IPS-NIHi11 (cell line): ENCODE measurements at places on chromosomes 12 and 14.
A peak's percentile ranks its signal among the peaks of the same experiment; 100 is the strongest.

DNA sequence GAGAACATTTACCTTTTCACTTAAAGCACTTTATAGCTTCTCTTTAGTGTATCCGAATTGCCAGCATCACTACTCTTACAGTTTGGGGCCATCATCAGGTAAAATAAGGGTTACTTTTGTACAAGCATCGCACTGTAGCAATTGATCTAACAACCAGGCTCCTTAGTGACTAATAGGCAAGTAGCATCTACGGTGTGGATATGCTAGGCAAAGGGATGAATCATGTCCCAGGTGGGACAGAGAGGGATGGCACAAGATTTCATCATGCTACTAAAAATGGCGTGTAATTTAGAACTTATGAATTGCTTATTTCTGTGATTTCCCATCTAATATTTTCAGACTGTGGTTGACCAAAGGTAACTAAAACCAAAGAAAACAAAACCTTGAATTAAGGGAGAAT lies 582.3 kb downstream of the KCNH5 start:
- DNase-seq, result no peak

DNA sequence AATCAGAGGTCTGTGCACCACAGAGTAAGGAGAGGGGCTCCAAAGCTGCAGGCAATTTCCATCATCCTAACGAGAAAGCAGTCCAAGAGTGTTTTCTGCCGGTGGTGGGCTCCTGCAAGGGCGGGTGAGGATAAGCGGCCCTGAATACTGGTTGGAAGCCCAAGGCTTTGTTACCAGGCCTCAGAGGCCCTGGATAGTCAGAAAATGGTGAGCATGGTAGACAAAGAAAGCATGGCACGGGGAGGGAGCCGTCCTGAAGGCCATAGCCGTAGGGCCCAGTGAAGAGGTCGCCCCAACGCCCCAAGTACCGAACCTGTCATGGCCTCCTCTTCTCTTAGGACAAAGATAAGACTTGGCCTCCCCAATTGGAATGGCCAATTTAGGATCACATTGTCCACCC lies 306.6 kb upstream of the FKBP4 start:
- DNase-seq, result no peak

- DNase-seq, result peak; percentile 60
Observed at GRCh38 chr12:116736962-116737773, 701 bp downstream of the SPRING1 start.

DNA sequence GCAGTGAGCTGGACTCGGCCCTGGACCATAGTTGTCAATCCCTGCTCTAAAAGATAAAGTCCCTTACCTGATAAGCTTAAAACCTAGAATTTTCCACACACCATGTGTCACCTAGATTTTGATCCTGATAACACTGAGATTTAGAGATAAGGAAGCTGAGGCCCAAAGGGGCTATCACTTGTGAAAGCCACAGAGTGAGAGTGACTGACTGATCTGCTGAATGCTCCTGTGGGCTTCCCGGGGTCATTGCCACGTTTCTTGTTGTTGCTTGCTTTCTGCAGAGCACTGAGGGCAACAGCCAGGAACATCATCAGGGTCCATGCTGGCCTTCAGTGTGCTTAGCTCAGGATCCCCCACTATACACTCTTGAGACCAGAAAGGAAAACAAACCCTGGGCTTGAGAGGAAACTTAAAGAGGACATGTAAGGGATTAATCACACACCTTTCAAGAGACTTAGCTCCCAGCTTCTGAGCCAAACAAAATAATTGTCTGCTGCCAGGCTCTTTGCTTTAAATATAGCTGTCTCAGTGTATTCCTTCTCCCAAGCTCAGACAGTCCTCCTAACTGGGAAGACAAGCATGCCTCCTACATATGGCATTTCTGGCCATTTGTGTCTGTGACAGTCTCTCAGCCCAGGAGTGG lies 82.6 kb upstream of the ARHGAP5 start:
- no peak for DNase-seq

GRCh38 chr14:24806061-24806678 lies 172.2 kb upstream of the GZMB start:
- DNase-seq, result peak; percentile 71

GRCh38 chr12:43348221-43348620 lies 203.8 kb downstream of the ADAMTS20 start:
- no peak for DNase-seq

GRCh38 chr12:94807951-94808350 lies 157.6 kb upstream of the TMCC3 start:
- no peak for DNase-seq

GRCh38 chr14:85512451-85512850 lies 17.5 kb upstream of the FLRT2 start:
- DNase-seq, result no peak

GRCh38 chr14:96649327-96649601 lies 147.1 kb downstream of the PAPOLA start:
- no peak for DNase-seq

DNA sequence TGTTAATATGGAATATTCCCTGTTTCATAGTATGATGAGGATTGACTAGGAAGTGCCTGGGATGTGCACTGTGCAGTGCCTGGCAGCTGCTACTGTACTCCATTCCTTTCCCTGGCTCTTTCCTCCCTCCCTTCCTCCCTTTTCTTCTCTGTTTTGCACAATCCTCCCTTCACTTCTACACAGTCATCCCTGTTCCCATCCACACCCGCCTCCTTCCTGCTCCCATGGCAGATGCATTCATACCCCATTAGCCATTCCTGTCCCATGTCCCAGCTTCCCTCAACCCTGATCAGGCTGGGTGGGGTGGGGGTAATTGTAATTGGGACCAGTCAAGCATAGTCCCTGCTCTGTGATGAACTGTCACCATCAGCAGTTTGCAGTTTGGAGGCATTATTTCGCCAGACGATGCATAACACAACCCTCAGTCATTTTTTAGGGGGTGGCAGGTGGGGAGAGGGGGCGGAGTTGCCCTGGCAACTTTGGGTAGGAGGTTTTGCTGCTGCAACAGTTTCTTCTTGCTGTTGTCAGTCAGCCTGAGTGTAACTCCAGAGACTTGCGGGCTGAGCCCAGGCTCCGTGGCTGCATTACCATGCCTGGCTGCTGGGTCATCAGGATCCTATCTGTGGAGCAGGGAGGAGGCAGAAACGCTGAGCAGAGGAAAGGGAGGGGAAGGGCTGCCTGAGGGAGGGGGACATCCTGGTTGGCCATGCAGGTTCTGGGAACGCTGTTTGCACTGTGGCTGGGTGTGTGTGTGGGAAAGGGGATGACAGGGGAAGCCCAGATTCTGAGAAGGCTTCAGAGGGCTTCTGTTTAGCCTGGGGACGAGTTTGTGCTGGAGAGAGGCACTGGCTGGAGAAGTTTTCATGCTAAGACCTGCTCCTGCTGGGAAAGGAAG lies 4.1 kb upstream of the KRT84 start:
- DNase-seq, result no peak

DNA sequence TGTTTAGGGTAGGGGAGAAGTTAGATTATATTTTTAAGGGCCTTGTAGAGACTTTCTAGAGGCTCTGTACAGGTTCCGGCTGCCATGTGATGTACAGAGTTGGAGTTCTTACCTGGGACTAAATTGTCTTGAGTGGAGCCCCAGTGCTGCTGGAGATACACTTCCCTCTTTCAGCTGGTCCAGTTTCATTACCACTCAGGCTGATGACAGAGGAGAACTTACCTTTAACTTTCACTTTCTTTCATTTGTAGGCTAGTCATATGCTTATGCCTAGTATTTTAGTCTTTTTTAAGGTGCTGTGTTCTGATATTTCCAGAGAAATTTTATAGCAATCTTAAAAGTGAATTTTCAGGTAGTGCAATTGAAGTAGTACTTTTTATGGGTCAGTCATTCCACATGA lies 117.3 kb downstream of the ERC1 start:
- DNase-seq, result no peak

- peak; percentile 59 for DNase-seq
Observed at GRCh38 chr14:74348241-74348734, at the start of gene VRTN. VRTN (plus strand) TSS chr14:74348471; CDS start chr14:74356784, 8,313 bp downstream.

- no peak for DNase-seq
Observed at GRCh38 chr12:117551665-117552064, 190.2 kb upstream of the NOS1 start.

GRCh38 chr14:92486881-92487280 lies 26.7 kb upstream of the RIN3 start:
- no peak for DNase-seq

DNA sequence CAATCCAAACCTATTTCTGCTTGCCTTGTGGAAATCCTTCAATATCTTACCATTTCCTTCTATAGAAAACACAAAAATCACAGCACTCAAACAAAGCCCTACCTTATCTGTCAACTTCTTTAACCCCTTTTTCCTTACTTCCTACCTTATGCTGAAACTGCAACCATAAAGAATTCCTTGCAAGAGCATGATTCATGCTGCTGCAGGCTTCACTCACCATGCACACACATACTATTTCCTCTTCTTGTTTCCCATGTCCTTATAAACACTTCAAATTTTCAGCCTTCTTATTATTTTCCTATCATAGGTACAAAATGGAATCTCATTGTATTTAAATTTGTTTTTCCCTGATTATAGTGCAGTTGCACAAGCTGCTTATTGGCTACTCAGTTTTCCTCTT lies 23.3 kb downstream of the LMNTD1 start:
- no peak for DNase-seq

GRCh38 chr14:34329301-34329700 lies 132.7 kb downstream of the SPTSSA start:
- no peak for DNase-seq

DNA sequence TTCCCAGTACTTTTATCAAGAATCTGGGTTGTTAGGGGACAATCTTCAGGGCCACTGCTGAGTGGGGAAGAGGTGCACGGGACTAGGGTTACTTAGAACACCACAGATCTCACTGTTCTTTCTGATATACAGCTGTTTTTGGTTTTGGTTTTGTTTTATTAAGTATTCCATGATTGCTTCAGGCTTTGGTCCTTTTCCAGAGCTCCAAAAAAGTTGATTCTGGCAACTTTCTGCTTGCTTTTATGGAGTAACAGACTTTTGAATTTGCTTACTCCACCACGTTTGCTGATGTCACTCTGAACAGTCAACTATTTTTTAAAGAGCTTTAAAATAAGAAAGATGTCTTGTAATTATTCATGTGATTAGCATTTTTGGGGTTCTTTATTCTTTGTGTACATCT lies 368.1 kb upstream of the FOXG1 start:
- DNase-seq, result no peak

DNA sequence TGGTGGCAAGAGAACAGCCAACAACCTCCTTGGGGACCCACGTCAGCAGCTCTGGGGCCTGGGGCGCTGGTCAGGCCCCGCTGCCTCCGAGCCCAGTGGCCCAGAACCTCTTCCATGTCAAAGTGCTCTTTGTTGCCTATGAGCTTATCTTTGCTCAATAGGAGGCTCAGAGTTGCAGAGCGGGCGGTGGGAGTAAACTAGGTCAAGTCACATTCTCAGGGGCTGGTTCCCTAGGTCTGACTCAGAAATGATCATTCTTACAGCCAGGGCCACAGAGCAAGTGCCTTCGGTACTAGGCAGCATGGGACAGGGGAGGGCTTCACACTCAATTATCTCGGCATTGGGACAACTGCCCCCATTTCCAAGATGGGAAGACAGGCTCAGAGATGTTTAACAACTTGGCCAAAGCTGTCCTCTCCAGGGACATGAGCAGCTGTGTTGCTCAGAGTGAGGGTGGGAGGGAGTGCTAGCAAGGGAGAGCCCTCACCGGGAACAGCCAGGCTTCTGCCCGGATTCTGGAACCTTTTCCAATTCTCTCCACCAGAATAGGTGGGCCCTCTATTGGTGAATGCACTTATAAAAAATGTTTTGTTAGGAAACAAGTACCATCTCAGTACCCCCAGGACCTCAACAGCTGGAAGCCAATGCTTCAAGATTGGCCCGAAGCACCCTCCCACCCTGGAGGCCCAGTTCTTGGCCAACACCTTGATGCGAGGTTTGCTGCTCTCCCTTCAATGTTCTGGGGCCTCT lies 11.9 kb downstream of the SLC25A29 start:
- DNase-seq, result no peak

DNA sequence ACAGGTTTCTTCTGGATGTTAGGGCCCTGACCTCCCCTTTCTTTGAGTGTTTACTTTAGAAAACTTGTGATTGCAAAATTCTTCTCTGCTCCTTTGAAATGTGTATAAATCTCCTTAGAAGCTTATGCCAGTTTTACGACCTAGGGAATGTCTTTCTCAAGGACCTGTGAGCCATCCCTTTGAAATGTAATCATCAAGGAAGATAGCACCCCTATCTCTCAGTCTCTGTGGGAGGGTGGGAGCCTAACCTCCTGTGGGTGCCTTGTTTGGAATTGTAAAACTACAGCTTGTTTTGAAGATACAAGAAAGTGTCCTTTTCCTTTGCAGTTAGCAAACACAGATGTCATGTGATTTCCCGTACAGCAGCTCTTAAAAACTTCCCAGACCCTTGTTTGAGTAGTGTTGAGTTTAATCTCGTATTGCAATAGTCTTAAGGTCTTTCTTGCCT lies 3.3 kb downstream of the OR10AD1 start:
- no peak for DNase-seq

- no peak for DNase-seq
Observed at GRCh38 chr12:74259199-74259598, 278.4 kb upstream of the ATXN7L3B start.

- DNase-seq, result peak; percentile 9
Observed at GRCh38 chr14:24852312-24853060, 197.5 kb downstream of the STXBP6 start.

- DNase-seq, result no peak
Observed at GRCh38 chr12:75690296-75690955, 179.0 kb upstream of the KRR1 start.

- DNase-seq, result no peak
Observed at GRCh38 chr12:66736931-66737330, 58.1 kb upstream of the GRIP1 start.

GRCh38 chr12:127035011-127035879 lies 1231.7 kb upstream of the TMEM132C start:
- DNase-seq, result no peak

GRCh38 chr12:8466241-8466640 lies 10.5 kb downstream of the CLEC6A start:
- no peak for DNase-seq

DNA sequence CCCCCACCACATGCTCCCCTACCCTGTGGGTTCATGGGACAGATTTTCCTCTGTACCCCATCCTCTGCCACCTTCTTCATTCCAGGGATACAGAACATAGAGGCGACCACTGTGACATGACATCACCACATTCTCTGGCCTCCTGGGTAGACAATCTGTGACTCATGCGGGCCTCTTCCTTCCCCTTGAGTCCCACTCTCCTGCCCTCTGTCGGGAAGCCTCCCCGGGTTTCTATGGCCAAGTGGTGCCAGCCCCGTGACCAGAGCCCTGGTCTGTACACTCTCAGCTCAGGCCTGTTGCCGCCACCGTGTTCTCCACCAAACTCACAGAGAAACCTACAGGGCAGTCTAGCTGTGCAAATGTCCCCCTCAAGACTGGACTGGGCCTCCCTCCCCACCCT lies 8.0 kb downstream of the CLMN start:
- no peak for DNase-seq

DNA sequence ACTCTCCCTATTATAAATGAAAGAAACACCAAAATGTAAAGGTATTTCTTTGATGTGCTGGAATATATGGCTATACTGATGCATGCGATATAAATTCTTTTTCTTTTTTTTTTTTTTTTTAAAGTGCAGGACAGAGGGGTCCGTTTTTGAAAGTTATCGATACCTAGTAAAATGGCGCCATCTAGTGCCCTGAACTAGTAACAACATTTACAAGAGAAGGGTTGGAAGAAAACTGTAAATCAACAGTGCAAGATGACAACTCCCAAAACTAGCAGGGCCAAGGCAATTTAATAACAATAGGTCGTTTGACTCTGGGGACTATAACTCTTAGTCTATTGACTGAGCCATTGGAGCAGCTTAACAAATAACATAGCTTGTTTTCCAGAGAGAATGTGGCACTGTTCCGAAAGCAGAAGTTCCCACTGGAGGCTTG lies 137.7 kb downstream of the SPTSSA start:
- peak; percentile 75 for DNase-seq
